ENCODE measurements at places on chromosomes 12 and 14. TPM values are rescaled to one million over a fixed set of nuclear protein-coding genes. Genes with fewer than 3 reads are reported as not detected.

Gene GPR65
- total RNA-seq: 15.3 TPM

Gene SYNE2
- total RNA-seq: 75.6 TPM

Gene SOAT2
- 0.45 TPM for total RNA-seq

Gene TSFM
- total RNA-seq: 39.2 TPM

Gene IL26
- 0.39 TPM for total RNA-seq

Gene LRIG3
- 0.05 TPM for total RNA-seq

Measured in T-helper 2 cell treated with Interferon-gamma antibody and Interleukin-4, amounts not matched to agents 100 ng/mL and 5 ng/mL, for 36 hours (primary cell).